Stimulated activated CD4-positive, alpha-beta T cell treated with anti-CD3 and anti-CD28 coated beads, TNF-alpha, amount 100 ng/mL, for 4 hours (primary cell): ENCODE measurements at places on chromosomes 7 and 10.

DNA sequence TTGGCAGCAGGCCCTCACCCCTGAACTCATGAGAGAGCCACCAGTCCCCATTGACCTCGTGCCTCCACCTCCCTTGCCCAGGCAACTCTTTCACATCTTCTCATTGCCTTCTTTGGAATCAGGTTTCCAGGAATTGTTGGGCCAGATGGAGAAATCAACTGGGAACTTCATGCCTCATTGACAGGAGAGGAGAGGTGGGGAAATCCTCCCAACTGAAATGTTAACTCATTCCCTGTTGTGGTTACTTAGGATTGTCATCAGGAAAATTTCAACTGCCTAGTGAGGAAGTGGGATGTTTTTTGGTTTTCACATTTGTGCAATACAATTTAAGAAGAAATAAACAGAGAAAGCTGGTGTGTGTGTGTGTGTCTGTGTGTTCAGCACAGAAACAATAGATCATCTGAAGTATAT lies 106.6 kb upstream of the INHBA start:
- no peak for DNase-seq

GRCh38 chr10:88076027-88076880 lies 212.8 kb downstream of the PTEN start:
- no peak for DNase-seq

DNA sequence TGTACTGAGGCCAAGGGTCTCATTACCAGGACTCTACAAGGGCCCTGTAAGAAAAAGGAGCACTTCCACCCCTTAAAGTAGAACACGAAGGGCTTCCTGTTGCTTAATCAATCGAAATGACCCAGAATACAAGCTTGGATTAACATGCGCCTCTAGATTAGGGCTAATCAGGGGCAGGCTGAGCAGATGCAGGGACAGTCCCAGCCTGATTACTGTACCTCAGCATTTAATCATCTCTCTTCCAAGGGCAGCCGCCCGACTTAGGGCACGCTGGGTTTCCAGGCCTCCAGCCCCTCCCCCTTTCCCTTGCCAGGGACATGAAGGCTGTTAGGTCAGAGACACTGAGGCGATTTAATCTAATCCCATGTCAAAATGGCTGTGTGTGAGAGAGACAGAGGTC lies 138.6 kb downstream of the NRF1 start:
- no peak for DNase-seq

DNA sequence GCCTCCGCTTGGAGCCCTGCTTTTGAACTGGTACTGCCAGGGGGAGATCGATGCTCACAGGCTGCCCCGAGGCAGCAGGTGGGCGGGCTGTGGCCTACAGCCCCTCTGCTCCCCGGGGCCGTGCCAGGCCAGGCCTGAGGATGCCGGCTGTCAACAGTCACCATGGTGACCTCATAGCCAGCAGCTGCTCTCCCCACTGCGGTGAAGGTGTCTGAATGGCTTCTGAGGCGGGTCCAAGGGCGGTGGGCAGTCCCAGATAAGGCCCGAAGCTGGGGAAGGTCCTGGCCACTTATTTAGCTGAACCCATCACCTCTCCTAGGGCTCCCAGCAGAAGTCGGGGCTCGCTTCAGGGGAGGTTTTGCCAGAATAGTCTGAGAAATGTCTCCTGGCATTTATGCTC lies 179.3 kb downstream of the ARHGAP12 start:
- no peak for DNase-seq

GRCh38 chr10:107284187-107284586 lies 119.7 kb upstream of the SORCS1 start:
- no peak for DNase-seq
